ENCODE measurements at places on chromosomes 2 and 18.

DNA sequence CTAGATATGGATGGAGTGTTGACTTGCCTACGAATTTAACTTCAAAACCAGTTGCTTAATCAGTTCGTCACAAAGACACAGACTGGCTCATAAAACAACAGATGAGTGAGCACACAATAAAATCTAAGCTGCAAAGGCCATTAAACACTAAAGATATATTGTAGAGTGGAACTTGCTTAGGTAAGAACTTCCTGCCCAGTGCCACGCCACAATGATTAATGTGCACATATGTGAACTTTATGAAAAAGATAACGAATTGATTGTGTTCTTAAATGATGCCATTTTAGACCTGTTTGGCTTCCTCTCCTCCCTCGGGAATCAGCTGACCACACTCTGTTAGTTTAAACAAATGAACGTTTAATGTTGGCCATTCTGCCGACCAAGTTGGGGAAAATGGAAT is 2031.3 kb upstream of the CELF4 start:
- DNase-seq = no peak

- DNase-seq = no peak
Observed at GRCh38 chr2:31893094-31893493, 117.7 kb downstream of the MEMO1 start.

DNA sequence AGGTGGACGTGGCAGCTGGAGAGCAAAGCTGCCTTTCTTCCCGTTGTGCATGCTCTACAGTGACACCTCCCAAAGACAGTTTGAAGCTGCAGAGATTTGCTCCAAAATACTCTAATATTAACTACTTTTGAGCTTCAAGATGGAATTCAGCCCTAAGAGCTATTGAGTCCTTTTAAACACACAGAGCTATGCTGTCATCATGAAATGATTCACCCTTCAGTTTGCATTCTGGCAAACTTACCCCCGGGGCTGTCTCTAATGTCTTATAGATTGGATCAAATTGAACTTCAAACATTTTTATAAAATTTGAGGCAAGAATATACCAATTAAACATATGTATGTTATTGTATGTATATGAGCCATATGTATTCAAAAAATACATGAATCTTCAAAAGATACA is 110.7 kb upstream of the EFEMP1 start:
- no peak for DNase-seq

DNA sequence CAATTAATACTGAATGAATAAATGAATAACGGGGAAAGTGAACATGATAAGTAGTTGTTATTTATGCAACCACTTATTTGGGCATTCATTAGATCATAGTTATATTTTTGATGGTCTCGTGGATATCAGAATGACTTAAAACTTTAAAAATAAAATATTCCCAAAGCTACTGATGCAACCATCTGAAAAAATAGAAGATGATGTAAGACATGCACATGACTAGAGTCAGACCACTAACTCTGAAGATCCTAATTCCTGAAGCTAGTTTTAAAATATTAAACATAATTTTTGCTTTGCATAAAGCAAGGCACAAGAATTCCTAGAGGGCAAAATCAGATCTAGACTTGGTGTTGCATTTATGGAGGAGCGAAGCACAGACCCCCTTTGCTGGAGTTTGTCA is 616.1 kb downstream of the IRS1 start:
- no peak for DNase-seq

DNA sequence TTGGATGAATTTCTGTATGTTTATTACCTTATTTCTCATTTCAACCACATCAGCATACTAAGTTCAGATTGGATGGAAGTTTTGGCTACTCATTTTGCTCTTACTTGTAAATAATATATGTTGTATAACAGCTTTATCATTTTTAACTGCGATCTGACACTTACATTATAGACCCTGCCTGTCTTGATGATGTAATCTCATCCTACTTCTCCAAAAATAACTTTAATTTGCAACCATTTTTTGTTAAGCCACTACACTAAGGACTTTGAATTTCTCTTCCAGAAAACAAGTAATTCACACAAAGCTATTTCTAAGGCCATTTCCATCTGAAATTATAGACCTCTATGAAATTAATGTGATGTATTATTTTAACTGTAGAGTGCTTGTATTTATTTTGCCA is 240.7 kb downstream of the WDR7 start:
- no peak for DNase-seq

DNA sequence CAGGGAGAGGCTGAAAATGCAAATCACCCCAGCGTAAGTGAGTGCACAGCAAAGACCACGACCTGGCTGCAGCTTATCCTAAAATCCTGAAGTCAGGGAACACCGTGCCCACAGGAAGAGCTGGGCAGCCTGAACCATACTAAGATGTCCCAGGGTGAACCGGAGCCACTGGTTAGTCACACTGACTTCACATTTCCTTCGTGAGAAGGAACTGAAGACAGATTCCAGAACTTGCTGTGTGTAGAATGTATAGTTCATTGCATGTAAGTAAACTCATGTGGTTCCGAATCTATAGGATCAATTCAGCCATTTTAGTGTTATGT is 84.6 kb upstream of the NDUFV2 start:
- no peak for DNase-seq

DNA sequence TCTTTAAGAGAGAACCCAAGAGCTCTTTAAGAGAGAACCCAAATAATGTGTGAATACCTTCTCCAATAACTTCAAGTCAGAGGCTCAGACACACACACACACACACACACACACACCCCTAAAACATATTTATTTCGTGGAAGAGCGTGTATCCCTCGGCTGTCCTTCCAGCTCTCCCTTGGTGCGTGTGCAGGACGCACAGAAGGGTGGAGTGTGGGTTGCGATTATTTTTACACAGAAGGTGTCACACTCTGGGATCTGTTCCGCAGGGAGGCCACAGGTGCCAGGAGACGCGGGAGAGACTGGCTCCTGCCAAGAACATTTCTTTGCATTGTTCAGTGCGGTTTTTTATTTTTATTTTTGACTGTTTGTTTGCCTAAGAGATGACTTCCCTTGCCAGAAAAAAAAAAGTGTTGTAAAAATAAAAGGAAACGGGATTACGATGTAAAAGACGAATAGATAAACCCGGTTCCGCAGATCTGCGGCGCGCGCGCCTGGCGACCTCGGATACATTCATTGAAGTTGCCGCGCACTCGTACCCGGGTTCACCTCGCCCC is 47.3 kb upstream of the ATP6V1B1 start:
- DNase-seq = no peak

DNA sequence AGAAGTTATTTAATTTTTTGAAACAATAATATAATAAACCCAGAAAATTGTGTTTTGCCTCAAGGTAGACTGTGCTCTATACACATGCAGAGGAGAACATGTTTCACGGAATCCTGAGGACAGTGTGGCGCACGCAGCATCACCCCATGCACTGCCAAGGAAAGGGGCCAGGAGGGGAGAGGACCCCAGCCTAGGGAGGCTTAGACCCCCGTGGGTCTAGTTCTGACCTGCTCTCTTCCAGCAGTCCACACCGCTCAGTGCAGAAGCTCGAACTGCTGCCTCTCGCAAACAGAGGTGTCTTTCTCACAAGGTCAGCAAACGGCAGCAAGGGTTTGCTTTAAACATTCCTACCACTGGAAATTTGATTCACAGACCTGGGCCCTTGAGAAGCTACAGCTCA is 51.5 kb upstream of the KIDINS220 start:
- no peak for DNase-seq

DNA sequence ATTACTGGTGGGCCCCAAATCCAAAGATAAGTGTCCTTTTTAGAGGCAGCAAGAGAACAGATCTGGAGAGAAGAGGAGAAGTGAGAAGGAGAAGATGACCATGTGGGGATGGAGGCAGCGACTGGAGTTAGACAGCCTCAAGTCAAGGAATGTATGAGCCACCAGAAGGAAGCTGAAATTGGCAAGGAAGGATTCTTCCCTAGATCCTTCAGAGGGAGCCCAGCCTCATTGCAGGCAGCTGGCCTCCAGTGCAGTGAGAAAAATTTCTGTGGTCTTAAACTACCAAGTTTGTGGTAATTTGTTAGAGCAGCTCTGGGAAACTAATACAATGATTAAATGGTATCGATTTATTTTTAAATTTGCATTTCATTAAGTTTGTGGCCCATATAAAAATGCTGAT is 167.9 kb downstream of the NCKAP5 start:
- DNase-seq = no peak

DNA sequence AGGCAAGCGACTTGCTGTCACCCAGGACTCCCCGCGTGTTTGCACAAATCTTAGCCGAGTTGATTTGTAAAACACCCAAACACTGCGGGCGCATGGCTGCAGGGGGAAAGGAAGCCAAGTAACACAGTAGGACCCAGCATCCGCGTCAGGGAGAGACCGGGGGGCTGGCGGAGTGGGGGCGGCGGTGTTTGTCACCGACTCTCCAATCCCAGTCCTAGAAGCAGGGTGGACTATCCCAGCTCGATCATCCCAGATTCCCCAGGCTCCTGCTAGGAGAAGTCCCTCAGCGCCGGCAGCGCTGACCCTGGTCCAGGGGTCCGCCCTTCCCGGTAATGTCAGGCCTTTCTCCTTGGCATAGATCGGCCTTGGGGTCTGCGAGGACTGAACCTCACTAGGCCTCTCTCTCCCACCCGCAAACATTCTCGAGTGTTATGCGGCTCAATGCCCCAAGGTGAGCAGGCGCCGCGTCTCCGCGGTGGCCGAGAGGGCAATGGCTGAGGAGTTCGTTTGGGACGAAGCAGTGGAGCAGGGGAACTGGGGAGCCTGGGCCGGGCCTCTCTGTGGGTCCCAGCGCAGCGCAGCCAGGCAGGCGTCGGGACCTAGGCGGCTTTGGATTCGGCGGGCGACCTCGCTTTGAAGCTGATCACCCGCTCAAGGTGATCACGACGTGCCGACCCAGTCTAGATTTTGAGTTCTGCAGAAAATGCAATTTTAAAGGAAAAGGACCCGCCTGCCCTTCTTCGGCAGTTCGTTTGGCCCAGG is 1.5 kb upstream of the GDF7 start:
- DNase-seq = no peak

- no peak for DNase-seq
Observed at GRCh38 chr2:40997362-40997761, 545.5 kb upstream of the SLC8A1 start.

- DNase-seq = no peak
Observed at GRCh38 chr2:228869636-228870264, 401.3 kb downstream of the PID1 start.

DNA sequence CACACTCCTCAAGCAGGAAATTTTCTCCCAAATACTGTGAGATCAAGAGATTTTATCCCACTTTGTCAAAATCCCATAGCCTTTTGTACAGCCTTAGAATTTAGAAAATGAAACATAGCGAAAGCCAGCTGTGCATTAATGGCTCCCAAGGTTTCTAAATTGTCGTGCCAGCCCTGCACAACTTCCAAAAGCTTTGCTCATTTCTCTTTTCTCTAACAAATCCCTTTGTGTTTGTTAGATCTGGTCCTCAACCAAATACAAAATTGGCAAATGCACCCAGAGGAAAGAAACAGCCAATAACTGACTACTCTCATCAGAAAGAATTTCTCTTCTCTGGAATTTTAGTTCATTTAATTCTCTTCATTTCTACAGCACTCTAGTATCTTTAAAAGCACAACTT is 361.1 kb downstream of the INSIG2 start:
- DNase-seq = no peak

GRCh38 chr2:154336201-154336600 is 362.3 kb upstream of the KCNJ3 start:
- DNase-seq = no peak

DNA sequence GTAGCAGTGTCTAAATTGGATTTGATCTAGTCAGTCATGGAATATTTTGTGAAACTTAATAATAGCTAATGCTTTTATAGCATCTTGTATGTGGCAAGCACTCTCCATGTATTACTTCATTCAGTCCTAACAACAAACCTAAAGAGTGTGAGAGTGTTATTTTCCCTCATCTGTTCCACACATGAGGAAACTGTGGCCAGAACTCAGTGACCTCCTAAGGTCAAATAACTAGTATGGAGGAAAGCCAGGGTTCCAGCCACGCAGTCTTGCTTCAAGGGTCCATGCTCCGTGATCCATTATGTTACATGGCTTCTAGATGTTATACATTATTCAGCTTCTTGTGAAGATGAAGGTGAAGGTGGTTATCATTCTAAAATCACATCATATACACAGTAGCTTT is 45.5 kb downstream of the TWSG1 start:
- no peak for DNase-seq

- no peak for DNase-seq
Observed at GRCh38 chr2:207847807-207848544, 78.3 kb upstream of the FZD5 start.

- DNase-seq = no peak
Observed at GRCh38 chr2:16040271-16041010, 100.1 kb downstream of the MYCN start.

DNA sequence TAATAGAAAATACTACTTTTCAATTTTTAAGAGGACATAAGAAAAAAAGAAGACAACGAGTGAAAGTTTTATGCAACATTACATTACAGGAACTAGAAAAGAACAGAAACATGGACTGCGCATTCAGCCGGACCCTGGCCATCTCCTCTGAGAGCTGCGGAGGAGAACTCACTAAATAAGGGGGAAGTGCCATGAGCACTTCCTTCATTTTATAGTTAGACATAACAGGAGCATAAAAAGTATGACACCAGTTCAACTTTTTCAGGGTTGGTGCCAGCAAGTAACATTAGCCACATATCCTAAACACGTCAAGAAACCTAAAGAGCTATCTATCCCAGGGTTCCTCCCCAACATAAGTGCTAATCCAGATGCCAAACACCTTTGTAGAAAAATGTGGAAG is 78.0 kb upstream of the SERTAD2 start:
- DNase-seq = no peak

DNA sequence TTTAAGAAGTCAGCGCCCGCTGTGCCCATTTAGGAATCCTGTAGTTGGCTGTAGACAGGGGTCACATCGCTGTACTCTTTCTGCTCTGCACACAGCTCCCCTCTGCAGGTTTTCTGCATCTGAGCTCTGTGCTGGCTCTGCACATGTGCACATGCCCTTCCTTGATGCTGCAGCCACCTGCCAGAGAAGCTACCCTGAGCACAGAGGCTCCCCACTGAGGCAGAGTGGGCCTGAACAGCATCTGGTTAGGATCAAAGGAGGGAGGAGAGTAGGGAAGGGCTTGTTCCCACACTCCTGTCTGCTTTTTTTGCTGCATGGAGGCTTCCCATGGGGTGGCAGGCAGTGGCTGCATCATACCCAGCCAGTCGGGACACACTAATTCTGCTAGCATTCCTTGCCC is 238.9 kb downstream of the FHOD3 start:
- peak; percentile 90 for DNase-seq

DNA sequence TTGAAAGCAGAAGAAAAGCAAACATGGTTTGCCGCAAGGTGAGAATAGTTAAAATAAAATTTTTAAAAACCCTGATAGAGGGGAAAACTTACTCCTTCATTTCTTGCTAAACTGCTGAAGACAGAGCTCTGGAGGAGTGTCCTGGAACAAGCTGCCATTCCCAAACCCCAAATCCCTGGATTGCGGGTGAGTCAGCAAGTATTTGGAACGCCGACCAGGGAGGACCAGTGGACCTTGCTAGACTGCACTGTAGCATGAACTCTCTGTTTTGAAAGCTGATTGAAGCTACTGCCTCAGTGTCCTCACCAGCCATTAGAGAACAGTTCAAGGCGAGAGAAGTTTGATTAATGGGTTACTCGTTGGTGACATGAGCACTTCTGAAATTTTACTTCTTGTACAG is 99.4 kb upstream of the RASGRP3 start:
- DNase-seq = no peak

Measured in SK-N-DZ (cell line).